Posterior cingulate gyrus (tissue), 11 donors: ENCODE measurements at places on chromosomes 2 and 18.
A peak's percentile ranks its signal among the peaks of the same experiment; 100 is the strongest.

- DNase-seq: peak; percentile 53
These were observed 93.8 kb downstream of the NRP2 start for GRCh38 chr2:205776139-205776538.

DNA sequence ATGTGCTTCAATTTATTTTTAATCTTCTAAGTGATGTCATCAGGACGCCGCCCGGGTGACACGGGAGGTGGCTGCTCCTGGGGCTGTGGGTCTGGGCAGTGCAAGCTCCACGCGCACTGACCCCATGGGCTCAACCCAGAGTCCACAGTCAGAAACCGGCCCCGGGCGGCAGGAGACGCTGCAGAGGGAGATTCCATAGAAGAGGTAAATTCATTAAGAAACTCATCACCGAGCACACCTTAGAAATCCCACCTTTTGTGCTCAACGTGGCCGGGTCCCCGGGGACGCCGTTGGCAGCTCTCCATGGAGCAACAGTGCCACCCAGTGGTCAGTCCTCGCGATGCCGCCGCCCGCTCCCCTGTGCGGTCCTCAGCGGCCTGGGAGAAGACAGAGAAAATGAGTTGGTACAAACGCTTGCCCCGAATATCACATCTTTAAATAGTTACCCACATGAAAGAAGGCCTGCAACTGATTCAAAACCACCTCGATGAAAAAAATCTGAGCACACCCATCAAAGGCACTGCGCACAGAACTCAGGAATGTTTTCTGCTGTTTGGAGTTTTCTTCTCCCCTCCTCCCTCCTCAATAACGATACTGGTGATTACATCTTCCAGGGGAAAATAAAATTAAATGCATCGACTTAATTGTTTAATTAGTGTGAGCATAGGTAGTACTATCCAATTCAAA, 92.6 kb downstream of the CMPK2 start:
- peak; percentile 75 for DNase-seq

DNA sequence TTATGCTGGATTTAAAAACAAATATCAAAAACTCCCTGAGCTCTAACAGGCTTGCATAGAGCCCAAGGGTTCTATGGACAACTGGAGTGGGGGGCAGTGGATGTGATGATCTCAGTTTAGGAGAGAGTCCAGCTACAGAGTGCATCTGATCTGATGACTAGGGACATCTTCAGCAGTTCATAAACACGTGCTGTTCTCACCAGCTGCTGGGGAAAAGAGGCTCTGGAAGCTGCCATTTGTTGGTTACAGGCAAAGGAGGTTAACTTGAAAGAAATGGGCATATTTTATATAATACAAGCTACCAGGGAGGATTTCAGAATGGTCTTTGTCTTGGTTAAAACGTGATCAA, 36.0 kb upstream of the ZNF396 start:
- DNase-seq: no peak

DNA sequence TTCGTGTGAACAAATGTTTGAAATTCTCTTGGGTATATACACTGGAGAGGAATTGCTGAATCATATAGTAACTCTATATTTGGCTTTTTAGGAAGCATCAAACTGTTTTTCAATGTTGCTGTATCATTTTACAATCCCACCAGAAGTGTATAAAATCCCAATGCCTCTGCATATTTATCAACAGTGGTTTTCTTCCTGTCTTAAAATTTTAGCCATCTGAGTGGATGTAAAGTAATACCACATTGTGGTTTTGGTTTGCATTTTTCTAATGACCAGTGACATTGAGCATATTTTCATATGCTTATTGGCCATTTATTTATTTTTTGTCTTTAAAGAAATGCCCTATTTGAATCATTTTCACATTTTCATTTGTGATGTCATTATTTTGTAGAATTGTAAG, 22.8 kb upstream of the LRP1B start:
- no peak for DNase-seq

DNA sequence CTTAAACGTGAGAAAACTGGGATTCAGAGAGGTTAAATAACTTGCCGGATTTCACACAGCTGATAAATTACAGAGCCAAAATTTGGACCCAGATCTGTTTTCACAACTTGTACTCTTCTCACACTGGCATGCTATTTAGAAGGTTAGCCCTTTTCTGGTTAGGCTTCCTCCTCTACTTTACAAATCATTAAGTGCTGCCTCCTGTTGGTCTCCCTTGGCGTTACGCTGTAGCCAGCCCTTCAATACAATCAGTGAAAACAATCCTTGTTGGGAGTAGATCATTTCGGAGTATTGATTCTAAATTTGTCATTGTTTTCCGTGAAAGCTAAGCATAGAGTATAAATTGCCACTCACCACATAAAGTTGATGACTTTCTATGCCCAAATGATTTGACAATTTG, 153.5 kb downstream of the ARHGAP15 start:
- no peak for DNase-seq

- DNase-seq: no peak
These were observed 240.9 kb upstream of the GULP1 start for GRCh38 chr2:188050726-188051125.

GRCh38 chr2:151619337-151619989, 114.8 kb downstream of the NEB start:
- DNase-seq: no peak

- DNase-seq: no peak
These were observed 66.2 kb downstream of the LPIN1 start for GRCh38 chr2:11812466-11813248.

- DNase-seq: peak; percentile 84
These were observed 109.1 kb downstream of the SMAD7 start for GRCh38 chr18:48841381-48842258.

DNA sequence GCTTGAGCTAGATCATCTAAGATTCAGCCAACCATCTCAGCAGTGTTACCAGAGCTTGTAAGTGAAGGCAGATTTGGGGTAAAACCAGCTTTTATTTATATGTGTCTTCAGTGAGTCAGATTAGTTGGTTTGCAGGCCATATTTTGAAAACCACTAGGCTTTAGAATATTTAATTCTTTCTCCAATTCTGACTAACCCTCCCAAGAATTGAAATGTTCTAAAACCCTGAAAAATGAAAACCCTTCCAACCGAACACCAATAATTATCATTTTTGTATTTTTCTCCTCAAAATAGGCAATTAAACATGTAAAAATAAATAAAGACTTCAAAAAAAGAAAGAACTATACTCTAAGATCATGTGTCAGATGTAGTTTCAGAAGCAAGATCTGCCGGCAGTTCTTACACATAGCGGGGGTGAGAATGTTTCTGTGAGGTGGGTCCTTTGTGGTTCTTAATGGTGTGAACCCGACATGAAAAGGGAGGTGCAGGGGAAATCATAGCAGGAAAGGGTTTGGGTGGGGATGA, 14.2 kb downstream of the PLEK start:
- no peak for DNase-seq

- DNase-seq: no peak
These were observed 14.8 kb downstream of the NPPC start for GRCh38 chr2:231911381-231911780.

DNA sequence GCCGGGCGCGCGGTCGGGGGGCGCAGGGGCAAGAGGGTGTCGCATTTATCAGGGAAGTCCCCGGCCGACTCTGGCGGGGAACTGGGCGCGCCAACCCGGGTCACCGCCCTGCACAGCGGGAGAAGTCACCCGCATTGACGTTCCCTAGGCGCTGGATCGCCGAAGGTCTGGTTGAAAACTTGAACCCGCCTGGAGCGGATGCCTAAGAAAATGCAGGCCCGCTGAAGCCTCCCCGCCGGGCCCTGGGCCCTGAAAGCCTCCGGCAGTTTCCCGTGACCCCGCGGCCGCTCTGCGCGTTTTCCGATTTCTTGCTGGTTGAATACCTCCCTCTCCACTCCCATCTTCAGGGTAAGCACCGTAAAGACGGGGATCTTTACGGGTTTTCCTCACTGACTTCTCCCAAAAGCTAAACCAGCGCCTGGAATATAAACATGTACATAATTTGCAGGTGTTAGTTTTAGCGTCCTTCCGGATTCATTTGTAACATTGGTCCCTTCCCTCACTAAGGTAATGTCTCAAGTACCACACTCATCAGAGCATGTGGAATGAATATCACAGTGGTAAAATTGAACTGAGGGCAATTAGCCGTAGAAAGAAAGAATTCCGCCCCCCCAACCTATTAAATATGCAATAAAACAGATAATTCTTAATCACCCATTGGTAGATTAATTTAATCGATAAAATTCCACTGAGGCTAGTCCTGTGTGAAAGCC, 675 bp upstream of the SPIRE1 start:
- DNase-seq: peak; percentile 86

DNA sequence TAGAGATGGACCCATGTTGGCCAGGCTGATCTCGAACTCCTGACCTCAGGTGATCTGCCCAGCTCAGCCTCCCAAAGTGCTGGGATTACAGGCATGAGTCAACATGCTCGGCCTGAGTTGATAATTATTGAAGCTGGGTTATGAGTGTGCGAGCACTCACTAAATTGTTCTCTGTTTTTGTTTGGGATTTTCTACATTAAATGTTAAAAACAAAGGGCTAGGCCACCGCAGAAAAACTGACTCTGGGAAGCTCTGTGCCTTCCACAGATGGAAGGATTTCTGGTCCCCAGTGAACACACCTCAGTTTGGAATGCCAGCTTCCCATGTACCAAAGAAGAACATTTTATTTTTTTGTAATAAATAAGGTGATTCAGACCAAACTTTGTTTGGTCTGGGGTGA, 83.0 kb downstream of the XRCC5 start:
- DNase-seq: no peak

DNA sequence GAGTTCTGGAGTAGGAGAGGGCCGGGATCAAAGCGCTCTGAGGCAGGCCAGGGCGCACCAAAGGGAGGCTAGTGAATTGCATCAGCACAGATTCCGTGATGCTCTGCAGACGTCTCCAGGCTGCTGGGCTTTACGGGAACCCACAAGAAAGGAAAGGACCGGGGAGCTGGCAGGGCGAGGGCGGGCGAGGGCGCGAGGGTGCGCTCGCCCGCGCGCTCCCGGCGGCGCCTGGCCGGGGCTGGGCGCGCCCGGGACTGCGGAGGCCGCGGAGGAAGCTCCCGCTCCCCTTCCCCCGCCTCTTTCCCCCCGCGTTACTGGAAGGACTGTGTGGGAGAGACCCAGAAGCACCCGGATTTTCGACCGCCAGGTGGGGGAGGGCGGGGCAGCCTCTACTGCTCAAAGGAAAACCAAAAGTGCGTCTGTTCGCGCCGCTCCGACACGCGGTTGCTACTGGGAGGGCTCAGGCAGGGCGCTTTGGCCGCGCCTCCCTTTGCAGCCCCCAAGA, 2.4 kb upstream of the FOSL2 start:
- peak; percentile 95 for DNase-seq

- no peak for DNase-seq
These were observed 41.1 kb upstream of the RALBP1 start for GRCh38 chr18:9434122-9434701.

GRCh38 chr2:174335988-174336500, 1.3 kb downstream of the SP9 start:
- no peak for DNase-seq

DNA sequence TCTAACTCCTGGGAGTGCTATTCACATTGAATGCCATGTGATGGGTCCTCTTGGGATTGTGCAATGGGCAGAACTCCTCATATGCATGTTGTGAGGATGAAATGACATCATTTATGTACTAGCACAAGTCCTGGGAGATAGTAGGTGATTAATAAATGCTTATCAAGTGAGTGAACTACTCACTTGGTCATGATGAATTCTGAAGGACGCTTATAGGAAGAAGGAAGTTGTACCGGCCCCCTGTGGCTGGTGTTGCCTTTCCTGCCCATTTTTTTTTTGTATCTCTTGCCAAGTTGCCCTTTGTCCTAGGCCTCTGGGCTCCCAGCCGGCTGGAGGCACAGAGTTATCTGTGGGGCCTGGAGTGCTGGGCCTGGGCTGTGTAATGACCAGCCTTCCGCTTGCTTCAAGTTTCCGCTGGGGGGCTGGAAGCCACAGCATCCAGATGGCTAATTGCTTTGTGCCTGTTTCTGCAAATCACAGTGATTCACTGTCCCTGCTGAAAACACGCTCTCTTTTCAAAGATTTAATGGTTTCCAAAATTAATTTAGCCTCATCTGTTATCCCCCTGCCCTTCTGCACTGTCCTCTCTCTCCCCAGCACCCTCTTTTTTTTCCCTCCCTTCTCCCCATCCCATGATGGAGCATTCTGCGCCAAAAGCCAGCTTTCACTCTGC, 33.7 kb upstream of the MRPL33 start:
- DNase-seq: peak; percentile 45

- no peak for DNase-seq
These were observed 29.7 kb upstream of the CASP10 start for GRCh38 chr2:201152999-201153815.

GRCh38 chr2:196939371-196939770, 12.9 kb upstream of the PGAP1 start:
- no peak for DNase-seq

DNA sequence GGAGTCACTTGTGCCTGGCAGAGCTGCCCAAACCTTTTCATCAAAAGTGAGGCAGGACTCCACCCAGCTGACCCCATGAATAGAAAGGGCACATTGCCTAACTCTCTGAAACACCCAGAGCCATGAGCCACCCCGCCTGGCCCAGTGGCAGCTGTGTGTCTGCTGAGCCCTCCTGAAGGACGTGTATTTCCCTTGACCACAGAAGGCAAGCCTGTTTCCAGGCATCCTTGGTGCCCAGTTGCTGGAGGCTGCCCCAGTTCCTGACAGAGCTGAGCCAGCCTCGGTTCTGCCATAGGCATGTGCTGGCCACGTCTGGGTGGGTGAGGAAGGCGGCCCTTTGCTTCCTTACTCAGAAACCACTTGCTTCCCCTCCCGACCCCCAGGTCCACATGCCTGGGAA, 124.7 kb upstream of the GLI2 start:
- DNase-seq: no peak

DNA sequence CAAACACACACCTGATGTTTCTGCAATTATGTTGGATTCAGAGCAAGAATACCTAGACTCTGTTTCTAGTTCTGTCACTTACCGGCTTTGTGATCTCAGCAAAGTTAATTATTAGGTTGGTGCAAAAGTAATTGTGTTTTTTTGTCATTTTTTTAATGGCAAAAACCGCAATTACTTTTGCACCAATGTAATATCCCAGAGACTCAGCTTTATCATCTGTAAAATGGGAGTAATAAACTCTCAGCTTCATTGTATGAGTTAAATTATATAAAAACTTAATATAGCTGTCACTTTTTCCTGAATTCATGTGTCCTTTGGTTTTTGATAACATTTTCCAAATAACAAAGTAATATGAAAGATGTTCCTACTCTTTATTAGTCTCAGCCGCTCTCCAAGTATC, 251.7 kb downstream of the TRIB2 start:
- DNase-seq: no peak

GRCh38 chr2:224893848-224894247, 148.4 kb downstream of the DOCK10 start:
- no peak for DNase-seq

- no peak for DNase-seq
These were observed 58.8 kb downstream of the RNF152 start for GRCh38 chr18:61833978-61834377.
